NCI-H1930 (cell line): ENCODE measurements at places on chromosomes 7 and 10.

- no peak for DNase-seq
Measured at GRCh38 chr10:132454296-132455198, 57.5 kb downstream of the PWWP2B start.

GRCh38 chr10:93065675-93066543 is 5.3 kb downstream of the CYP26C1 start:
- no peak for DNase-seq

GRCh38 chr10:92689663-92690210 is at the start of gene HHEX:
Gene HHEX, plus strand, starts transcription at chr10:92689955. Its CDS starts 32 bp downstream, at chr10:92689987.
- peak; percentile 67 for DNase-seq

DNA sequence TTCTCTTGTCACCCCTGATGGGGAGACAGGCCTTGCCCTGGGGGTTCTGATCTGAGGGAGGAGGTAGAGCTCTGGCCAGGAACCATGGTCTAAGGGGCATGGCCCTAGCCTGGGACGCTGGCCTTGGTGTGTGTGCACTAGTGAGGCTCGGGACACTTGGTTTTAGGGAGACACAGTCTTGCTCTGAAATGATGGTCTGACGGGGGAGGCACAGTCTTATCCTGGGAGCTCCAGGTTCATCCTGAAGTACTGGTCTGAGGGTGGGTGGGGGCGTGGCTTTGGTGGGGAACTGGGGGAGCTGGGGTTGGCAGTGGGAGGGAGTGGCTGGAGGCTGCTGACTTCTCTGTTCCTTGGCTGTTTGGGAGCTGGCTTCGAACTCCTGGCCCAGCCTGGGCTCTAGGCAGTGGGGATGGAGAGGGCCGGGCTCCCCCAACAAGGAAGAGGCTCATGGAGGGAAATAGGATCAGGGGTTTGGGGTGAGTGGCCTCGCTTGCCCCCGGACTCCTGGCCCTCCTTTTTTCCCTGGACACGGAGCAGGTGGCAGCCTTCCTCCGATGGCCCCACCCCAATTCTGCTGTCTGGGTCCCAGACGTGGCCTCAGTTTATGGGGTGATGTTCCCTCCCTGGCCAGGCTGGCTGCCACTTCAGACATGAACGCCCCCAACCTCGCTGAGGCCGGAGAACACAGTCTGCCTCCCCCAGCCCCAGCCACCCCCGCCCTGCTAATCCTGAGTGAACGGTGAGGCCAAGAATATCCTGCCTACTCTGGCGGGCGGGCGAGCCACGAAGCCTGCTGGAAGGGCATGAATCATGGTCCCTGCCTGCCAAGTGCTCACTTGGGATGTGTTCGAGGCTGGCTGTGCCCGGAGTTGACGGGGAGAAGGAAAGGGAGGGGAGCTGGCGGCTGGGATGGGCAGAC is 43.5 kb downstream of the TMEM270 start:
- no peak for DNase-seq

GRCh38 chr10:36345807-36346206 is 703.7 kb upstream of the FZD8 start:
- DNase-seq = no peak

DNA sequence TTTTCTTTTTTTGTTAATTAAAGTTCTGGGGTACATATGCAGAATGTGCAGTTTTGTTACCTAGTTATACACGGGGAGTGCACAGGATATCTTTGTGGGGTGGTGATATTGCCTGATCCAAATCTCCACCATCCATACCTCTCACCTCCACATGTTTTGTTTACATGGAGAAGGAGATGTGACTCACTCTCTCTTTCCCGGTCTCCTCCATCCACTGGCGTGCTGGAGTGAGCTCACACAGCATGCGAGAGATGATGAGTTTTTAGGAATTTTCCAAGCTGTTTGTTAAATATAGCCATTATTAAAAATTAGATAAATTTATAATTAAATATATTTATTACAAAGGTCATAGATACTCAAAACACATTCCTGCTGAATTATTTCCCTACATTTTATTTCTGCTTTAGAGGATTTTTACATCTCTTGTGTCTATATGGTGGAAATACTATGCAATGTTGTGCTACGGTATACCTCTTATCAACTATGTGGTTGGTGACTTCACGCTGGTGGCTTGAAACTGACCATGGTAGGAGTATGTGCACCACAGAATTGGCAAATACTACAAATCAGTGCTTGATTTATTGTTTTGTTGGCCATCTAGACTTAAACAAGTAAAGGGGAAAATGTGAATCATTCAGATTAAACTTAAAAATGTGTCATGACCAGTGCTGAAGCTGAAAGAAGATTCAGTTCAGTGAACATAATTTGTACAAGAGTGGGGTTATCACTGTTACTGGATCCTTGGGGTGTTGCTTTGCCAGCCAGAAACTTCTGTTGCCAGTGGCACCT is 107.9 kb upstream of the FAM180A start:
- no peak for DNase-seq

- no peak for DNase-seq
Measured at GRCh38 chr10:110113670-110114337, 93.6 kb upstream of the MXI1 start.

- DNase-seq = no peak
Measured at GRCh38 chr10:32887481-32887880, 70.5 kb downstream of the ITGB1 start.

DNA sequence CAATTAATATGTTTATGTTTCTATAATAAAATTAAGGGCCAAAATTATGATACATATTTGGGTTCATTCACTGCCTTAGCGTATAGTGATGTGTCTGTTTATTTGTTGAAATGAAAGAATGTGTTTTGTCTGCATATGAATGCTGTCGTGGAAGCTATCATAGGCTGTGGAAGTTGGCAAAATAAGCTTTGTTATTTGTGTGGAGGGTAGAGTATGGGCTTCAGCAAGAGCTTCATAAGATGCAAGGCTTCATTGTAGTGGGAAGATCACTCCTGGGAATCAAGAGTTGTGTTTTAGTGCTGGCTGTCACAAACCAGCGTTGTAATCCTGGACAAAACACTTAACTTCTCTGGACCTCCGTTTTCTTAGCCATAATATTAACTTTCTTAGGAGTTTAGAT is 2.5 kb downstream of the SLK start:
- no peak for DNase-seq

GRCh38 chr7:150379441-150380379 is 580 bp downstream of the ZNF775 start:
- DNase-seq = no peak

DNA sequence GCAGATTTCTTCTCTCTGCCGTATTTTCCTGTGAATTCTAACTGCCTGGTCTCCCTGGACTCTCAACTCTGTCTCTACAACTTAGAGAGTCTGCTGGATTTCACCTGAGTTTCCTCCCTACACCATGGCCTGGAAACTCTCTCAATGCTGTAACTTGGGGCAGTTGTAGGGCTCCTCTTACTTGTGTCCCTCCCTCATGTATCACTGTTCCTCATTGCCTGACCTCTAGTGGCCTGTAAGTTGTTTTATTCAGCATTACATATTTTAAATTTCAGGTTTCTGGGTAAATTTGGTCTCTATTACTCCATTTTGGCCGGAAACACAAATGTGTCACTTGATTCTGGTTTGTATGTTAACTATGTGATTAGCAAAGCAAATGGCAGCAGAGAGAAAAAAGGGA is 70.9 kb downstream of the DYNC1I1 start:
- no peak for DNase-seq

GRCh38 chr10:131872011-131872826 is 28.6 kb upstream of the PPP2R2D start:
- DNase-seq = no peak

DNA sequence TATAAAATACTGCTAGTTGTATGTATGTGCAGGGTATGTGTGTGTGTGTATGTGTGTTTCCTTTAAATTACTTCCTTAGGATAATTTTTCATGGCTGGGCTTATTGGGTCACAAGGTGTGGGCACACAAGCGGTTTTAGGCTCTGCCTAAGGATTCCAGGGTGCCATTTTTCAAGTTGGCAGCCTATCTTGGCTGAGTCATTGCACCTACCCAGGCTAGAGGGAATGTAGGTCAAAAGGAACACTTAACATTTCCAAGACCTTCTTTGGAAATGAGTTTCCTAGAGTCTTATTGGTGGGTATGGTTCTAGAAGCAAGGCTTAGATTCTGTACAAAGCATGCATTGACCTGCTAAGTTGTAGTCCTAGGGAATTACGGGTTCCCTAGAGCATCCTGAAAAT is 642.1 kb downstream of the LRMDA start:
- DNase-seq = no peak

DNA sequence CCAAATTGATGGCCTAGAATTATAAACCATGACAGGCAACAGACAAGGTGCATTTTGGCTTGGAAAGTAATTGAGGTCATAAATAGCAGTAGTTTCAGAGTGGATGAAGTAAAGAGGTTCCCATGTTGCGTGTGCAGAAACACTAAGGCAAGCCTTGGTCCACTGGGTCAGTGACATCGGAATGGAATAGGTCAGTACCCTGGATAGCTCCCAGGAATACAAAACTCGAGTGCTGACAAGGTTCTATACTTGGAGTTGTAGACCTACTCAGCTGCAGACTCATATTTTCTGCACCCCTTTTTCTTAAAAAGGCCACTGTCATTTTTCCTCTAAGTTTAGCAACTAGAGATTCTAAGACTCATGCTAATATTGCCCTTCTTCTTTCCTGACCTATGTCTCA is 132.8 kb downstream of the DYNC1I1 start:
- no peak for DNase-seq

- DNase-seq = no peak
Measured at GRCh38 chr10:1578392-1579140, 158.8 kb downstream of the ADARB2 start.

- DNase-seq = no peak
Measured at GRCh38 chr7:17792075-17792936, 148.0 kb downstream of the SNX13 start.

DNA sequence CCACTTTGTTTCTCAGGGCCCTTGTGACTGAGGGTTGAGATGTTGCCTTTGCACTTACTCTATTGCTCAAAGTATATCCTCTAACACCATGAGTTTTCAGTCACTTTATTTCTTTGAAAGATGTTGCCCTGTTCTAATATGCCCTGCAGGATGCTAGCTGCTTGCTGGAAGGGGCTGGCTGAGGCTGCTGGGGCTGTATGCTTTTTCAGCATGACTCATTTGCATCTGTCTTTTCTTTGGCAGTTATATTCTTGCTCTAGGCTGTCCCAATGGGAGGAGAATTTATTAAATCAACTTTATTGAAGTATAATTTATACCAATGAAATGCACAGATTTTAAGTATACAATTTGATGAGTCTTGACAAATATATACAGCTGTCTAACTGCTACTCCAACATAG is 157.7 kb downstream of the PLPP4 start:
- no peak for DNase-seq

DNA sequence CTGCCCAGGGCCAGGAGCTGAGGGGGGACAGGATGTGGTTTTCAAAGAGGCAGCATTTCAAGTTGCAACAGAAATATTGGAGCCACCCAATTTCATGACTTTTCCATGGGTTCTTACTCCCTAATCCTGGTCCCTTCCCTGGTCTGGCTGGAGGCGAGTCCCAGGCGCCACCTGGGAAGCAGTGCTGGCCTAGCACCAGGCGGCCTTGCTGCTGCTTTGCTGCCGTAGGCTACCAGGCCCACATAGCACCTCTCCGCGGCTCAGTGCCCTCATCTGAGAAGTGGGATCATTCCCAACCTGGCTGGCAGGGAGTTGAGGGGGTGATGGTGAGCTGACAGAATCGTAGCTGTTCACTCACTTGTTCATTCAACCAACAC is 33.7 kb downstream of the ZMIZ1 start:
- no peak for DNase-seq

DNA sequence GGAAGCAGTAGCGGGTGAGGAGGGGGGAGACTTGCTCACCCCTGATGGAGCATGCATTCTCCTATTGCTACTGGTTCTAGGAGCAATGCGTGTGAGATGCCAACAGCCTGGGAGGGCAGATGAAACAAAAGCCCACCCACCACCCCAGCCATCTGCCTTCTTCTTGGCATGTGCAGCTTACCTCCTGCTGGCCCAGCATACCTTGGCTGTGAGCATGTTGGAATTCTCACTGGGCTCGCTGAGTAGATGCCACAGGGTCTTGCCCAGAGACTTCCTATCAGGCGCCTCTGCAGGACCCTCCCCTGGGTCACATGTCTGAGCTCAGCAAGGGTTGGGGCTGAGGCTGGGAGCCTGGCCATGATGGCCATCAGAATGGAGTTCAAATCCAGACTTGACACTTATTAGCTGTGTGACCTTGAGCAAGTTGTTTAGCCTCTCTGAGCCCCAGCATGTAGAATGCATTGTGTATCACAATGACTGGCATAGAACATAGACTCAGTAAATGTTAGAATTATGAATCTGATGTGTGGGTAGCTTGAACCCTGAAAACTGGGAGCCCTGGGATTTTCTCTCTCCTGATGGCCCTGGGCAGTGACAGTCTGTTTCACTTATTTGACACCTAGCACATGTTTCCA is 38.2 kb downstream of the CDH23 start:
- no peak for DNase-seq

- DNase-seq = no peak
Measured at GRCh38 chr10:810351-810846, 120.9 kb upstream of the DIP2C start.

GRCh38 chr7:116327752-116328151 is 117.4 kb downstream of the TES start:
- DNase-seq = no peak

- no peak for DNase-seq
Measured at GRCh38 chr10:127142136-127142535, 54.3 kb downstream of the INSYN2A start.

DNA sequence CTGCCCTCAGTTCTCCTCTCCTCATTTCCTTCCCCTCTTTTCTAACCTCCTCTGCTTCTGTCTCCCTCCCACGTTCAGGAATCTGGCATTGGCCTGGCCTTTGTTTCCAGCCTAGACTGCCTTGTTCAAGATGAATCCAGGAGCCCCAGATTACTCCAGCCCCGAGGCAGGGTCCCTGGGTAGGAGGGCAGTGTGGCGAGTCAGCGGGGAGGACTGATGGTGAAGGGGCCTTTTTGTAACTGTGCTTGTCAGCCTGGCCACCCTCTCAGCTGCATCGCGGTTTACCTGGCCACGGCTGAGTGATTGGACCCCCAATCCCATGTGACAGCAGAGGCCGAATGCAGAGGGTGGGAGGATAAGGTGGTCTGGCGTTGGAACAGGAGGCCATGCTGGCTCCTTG is 96.1 kb upstream of the SHH start:
- DNase-seq = no peak

DNA sequence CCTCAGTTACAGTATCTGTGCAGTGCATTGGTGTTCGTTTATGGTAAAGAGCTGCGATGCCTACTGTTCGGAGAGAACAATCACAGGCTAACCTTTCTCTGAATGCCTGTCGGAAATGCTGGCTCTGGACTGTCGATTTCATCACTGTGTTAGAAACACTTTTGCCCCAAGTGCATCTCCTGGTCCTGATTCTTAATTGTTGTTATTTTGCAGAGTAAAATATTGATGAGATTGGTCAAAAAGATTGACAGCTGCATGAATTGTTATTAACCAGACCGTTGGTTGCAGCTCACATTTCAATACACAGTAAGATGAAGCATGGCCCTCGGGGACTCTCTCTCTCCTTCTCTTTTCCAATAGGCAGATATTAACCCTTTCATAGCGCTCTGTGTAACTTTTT is 557.4 kb upstream of the ADARB2 start:
- DNase-seq = no peak
